ENCODE measurements at places on chromosomes 13 and 19.

- DNase-seq, result no peak
Measured at GRCh38 chr13:88979465-88980175, 1308.4 kb downstream of the SLITRK5 start.

DNA sequence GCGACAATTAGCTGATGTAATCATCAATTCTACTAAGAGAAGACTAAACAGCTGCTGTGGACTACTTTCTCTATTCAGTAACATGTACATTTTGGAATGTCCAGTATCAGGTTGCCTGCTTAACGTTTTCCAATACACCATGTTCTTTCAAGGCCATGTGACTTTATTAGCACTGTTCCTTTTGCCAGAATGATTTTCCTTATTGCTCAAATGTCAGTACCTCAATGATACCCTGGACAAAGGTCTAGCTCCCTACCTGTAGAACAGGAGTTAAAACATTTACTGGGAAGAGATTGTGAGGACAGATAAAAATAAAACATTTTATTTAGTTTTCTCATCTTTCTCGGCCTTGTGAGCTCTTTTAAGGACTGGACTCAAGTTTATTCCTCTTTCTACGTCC lies 3.8 kb upstream of the RBM26 start:
- DNase-seq, result no peak

DNA sequence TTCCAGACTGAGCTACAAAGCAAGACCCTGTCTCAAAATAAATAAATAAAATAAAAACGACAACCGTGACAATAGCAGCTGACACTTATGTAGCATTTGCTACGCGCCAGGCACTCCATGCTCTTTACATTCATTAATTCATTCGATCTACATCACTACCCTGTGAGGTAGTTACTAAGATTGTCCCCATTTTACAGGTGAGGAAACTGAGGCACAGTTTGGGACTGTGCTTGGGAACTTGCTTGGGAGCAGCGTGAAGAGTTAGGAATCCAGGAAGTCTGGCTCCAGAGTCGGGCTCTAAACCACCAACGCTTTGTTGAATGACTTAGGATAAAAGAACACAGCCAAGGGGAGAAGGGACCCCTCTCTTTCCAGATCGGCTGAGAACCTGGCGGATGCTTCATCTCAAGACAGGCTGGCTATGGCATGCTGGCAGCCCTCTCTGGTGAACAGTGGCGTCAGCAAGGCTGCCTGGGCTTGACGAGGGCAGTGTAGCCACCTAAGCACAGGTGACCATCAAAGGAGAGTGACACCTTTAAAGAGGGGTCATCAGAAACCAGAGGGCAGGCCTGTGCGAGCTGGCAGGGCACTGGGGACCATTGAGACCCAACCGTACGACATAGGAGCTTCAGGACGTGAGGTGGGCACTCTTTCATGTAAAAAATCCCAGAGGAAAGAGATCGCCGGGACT lies 591 bp downstream of the DOHH start:
- DNase-seq, result no peak

GRCh38 chr13:40537146-40537895 lies 129.1 kb downstream of the FOXO1 start:
- DNase-seq, result no peak

- no peak for DNase-seq
Measured at GRCh38 chr13:97654236-97654635, 220.3 kb downstream of the RAP2A start.

GRCh38 chr13:39533651-39534150 lies 69.3 kb downstream of the LHFPL6 start:
- no peak for DNase-seq

DNA sequence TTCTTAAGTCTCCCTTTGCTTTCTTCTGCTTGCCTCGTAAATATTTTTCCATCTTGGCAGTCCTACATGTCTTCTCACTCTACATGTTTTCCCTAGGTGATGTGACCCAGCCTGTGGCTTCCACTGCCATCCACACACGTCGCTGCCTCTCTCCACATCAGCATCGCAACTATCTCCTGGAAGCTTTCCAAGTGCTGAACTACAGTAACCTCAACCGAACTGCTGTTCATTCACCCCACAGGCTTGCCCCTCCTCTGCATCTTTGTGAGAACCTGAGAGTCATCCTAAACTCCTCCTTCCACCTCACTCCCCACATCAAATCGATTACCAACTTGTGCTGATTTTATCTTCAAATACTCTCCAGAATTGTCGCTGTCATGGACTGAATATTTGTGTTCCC lies 41.2 kb upstream of the USPL1 start:
- peak; percentile 44 for DNase-seq

GRCh38 chr13:43307921-43308433 lies 284.6 kb downstream of the DNAJC15 start:
- peak; percentile 44 for DNase-seq

- DNase-seq, result no peak
Measured at GRCh38 chr13:35814605-35815011, 316.6 kb downstream of the DCLK1 start.

DNA sequence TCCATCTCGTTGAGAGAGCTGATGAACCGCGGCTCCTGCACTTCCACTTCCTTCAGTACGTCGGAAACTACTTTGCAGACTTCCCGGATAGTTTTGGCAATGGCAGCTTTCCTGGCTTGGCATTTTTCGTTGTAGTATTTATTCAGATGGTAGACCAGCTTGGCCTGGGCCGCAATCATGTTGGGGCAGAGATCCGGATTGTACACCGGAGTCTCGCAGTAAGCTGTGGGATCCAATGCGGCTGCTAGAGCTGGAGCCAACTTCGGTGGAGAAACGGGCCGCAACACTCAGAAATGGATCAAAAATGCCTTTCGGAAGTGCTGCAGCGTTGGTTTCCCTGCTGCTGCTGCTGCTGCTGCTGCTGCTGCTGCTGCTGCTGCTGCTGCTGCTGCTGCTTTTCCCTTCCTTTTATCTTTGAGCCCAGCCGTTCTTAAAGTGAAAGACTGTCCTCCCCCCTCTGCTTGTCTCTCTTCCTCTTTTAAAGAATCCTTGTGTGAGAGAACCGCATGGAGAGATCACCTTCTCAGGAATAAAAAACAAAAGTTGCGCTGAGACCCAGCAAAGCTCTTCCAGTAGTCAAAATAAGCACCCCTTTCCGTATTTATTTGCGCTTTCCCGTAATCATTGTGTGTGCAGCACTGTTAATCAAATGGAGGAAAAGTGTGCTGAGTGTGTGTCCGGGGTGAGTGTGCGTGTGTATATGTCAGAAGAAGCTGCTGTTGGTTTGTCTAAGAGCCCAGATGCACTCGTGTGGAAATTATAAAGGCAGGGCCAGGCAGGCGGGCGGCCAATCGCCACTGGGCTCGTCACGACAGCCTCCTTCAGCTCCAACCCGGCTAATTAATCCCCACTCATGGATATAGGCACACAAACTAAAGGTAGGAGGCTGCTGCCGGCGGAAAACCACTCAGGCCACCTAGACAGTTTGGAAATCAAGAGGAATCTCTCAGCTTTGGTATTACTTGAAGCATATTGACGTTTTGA lies at the start of gene MAB21L1:
MAB21L1 (minus strand) TSS at position 730 of the 984 bp plus-strand sequence; CDS start at position 179, 551 bp downstream.
- no peak for DNase-seq

DNA sequence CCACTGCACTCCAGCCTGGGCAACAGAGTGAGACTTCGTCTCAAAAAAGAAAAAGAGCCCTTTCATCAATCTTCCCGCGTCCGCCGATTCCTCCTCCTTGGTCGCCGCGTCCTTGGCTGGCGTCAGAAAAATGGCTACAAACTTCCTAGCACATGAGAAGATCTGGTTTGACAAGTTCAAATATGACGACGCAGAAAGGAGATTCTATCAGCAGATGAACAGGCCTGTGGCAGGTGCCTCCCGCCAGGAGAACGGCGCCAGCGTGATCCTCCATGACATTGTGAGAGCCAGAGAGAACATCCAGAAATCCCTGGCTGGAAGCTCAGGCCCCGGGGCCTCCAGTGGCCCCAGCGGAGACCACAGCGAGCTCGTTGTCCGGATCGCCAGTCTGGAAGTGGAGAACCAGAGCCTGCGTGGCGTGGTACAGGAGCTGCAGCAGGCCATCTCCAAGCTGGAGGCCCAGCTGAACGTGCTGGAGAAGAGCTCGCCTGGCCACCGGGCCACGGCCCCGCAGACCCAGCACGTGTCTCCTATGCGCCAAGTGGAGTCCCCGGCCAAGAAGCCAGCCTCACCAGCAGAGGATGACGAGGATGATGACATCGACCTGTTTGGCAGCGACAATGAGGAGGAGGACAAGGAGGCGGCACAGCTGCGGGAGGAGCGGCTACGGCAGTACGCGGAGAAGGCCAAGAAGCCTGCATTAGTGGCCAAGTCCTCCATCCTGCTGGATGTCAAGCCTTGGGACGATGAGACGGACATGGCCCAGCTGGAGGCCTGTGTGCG lies 2.1 kb upstream of the MISP3 start:
- no peak for DNase-seq

GRCh38 chr13:21826214-21827015 lies 155.5 kb downstream of the FGF9 start:
- no peak for DNase-seq

- DNase-seq, result no peak
Measured at GRCh38 chr13:112902101-112902651, 66.8 kb upstream of the MCF2L start.
